A549 treated with GW870086 at 1 μM for 4 hours (cell line): ENCODE measurements at places on chromosomes 6 and 20. TPM values are rescaled to one million over a fixed set of nuclear protein-coding genes. Genes with fewer than 3 reads are reported as not detected.

The TNXB gene
- 0.42 to 1.3 TPM (median 0.65 TPM) in 5 replicates for total RNA-seq

The BACH2 gene
- 0.64 to 1.9 TPM (median 0.75 TPM) in 5 replicates for total RNA-seq

The OR2J3 gene
- total RNA-seq: not detected in 5 replicates

The PNLDC1 gene
- 0.07 to 0.08 TPM in 2 of 5 replicates, not detected in the others for total RNA-seq

The HLA-DQB2 gene
- total RNA-seq: not detected in 5 replicates

The FGD2 gene
- total RNA-seq: not detected in 5 replicates
